ENCODE measurements at places on chromosomes 16 and 17.
A peak's percentile ranks its signal among the peaks of the same experiment; 100 is the strongest.

- DNase-seq: no peak
These were observed 23.9 kb downstream of the ABCC3 start for GRCh38 chr17:50658616-50659015.

- peak; percentile 94 for DNase-seq
These were observed at the start of gene NRN1L for GRCh38 chr16:67884684-67885083. Gene NRN1L (plus strand): TSS chr16:67884885. CDS start chr16:67884904, 19 bp downstream.

GRCh38 chr17:9860851-9861250 lies 35.1 kb downstream of the GLP2R start:
- DNase-seq: no peak

GRCh38 chr17:5958850-5959249 lies 111.3 kb upstream of the WSCD1 start:
- no peak for DNase-seq

DNA sequence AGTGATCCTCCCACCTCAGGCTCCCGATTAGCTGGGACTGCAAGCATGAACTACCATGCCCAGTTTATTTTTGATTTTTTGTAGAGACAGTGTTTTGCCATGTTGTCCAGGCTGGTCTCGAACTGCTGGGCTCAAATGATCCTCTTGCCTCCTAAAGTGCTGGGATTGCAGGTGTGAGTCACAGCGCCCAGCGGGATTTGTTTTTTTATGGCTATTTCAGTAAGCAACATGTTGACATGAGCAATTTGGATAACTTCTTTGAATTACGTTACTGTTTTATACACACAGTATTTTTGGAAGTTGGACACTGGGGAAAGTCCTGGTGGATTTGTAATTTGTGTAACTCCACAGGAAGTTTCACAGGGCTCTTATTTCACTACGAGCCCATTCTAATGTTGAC lies 18.5 kb upstream of the RHOT1 start:
- DNase-seq: no peak

DNA sequence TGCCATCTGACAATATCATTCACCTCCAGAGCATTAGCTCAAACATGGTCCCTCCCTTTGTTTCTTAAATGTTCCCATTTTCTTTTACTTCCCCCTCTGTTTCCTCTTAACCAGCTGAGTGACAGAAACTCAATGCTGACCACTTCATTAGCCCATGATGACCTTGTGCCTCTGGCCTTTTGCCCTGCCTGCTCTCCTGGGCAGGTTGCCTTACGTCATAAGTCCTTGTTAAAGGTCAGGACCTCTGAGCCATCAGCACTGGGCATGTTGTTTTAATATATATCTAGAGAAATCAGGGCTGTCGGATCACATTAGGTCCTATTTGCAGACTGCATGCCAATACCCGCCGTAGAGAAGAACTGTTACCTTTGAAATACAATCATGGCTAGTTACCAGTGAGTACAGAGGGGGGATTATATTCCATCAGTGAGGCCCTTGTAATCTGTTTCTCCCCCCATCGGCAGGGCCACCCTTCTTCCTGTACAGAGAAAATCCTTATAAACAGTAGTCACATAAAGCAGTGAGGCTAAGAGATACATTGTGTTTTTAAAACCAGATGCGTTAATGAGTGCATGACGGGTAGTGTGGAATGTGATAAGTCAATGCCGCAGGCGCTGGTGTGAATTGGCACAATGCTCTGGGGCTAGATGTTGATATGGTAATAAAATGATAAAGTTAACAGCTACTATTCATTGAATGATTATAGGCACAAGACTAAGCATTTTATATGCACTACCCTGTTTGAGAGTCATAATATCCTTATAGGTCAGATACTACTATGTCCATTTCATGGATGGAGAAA lies 94.3 kb upstream of the ZFHX3 start:
- no peak for DNase-seq

GRCh38 chr17:4597975-4598374 lies 13.6 kb downstream of the SMTNL2 start:
- DNase-seq: no peak

GRCh38 chr16:4535627-4536108 lies 2.9 kb downstream of the CDIP1 start:
- DNase-seq: no peak

GRCh38 chr17:12140685-12141084 lies 120.0 kb downstream of the MAP2K4 start:
- no peak for DNase-seq

GRCh38 chr17:77068915-77069314 lies 71.9 kb upstream of the SEC14L1 start:
- no peak for DNase-seq

- no peak for DNase-seq
These were observed 42.2 kb upstream of the GSE1 start for GRCh38 chr16:85570735-85571562.

- DNase-seq: no peak
These were observed 125.5 kb downstream of the RBFOX1 start for GRCh38 chr16:7458144-7458543.

DNA sequence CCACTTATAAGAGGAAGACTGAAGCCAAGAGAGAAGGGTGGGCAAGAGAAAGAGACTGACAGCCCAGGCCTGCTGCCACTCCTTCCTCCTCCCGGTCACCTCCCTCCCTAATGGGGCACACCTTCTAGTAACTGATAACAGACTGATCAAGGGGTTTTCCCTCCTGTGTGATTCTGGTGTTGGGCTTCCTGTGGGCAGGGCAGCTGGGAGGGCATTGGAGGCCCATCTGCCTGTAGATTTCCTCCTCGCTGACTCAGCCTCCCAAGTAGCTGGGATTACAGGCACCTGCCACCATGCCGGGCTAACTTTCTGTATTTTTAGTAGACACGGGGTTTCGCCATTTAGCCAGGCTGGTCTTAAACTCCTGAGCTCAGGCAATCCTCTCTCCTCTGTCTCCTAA lies 16.2 kb downstream of the CA4 start:
- no peak for DNase-seq

GRCh38 chr16:56300242-56300623 lies 108.9 kb downstream of the GNAO1 start:
- no peak for DNase-seq

DNA sequence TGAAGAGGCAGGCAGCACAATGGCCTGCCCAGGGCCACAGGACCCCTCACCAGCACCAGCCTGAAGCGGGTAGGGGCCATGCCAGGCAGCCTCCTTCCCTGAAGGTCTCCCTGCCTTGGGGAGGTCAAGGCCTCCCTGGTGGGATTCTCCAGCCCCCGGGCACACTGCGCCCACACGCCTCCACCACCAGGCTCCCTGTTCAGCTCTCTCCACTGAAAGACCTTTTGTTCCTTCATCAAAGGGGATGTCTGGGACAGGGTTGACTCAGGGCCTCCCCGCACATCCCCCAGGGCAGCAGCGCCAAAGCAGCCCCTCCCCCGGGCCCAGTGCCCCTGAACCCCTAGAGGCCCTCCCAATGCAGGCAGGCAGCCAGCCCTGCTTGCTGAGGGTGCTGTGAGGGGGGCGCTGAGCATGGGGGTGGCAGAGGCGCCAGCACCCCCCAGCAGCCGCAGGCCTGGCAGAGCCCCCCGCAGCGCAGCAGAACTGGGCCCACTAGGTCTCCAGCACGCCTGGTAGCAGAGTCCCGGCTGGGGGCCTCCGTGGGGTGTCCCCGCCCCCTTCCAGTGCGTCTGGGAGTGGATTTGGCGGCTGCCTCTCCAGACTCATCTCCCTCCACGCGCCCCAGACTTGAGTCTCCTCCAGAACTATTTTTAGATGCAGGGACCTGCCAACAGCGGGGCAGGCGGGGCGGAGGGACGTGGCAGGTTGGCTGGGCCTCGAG lies 13.1 kb downstream of the BCAR1 start:
- DNase-seq: no peak

GRCh38 chr17:69142175-69142802 lies 594 bp upstream of the ABCA6 start:
- DNase-seq: no peak

DNA sequence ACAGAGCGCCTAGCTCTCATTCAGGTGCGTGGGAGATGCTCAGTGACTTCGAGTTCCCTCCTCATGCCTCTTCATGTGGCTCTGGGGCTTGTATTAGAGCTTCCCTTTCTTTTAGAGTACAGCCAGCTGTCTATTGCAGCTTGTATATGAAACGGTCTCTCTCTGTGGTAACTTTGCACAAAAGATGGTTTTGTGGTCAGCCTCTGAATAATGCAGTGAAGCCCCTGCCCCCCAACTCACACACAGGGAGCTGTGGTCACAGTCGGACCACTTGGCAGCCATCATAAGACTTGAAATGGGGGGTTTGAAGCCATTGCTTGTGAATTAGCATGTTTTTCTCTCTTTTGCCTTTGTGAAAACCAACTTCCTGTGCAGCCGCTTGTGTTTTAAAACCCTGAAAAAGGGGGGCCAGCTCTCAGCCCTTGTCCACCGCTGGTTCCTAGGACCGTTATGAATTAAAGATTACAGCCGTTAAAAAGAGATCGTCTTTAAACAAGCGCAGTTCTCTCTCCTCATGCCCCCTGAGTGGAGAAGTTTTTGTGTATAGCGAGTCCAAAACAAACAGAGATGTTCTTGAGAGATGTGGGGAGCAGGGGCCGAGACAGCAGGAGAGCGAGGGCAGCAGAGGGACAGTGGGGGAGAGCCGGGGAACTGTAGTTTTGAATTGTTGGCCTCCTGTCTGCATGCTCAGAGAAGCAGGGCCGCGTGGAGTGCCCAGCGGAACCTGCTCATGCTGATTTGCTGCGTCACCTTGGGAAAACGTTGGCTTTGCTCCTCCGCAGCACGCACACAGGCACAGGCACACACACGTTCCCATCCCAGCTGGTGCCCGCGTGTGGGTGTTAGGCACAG lies 199.0 kb downstream of the MSI2 start:
- DNase-seq: no peak

GRCh38 chr17:61002316-61002736 lies 324.7 kb downstream of the BCAS3 start:
- DNase-seq: no peak

DNA sequence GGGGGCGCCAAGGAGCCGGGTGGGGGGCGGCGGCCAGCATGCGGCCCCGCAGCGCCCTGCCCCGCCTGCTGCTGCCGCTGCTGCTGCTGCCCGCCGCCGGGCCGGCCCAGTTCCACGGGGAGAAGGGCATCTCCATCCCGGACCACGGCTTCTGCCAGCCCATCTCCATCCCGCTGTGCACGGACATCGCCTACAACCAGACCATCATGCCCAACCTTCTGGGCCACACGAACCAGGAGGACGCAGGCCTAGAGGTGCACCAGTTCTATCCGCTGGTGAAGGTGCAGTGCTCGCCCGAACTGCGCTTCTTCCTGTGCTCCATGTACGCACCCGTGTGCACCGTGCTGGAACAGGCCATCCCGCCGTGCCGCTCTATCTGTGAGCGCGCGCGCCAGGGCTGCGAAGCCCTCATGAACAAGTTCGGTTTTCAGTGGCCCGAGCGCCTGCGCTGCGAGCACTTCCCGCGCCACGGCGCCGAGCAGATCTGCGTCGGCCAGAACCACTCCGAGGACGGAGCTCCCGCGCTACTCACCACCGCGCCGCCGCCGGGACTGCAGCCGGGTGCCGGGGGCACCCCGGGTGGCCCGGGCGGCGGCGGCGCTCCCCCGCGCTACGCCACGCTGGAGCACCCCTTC lies 484 bp downstream of the FZD2 start:
- DNase-seq: peak; percentile 84

- peak; percentile 4 for DNase-seq
These were observed 12.0 kb upstream of the CFDP1 start for GRCh38 chr16:75445298-75445697.

GRCh38 chr17:54974759-54975158 lies 6.2 kb downstream of the STXBP4 start:
- no peak for DNase-seq

DNA sequence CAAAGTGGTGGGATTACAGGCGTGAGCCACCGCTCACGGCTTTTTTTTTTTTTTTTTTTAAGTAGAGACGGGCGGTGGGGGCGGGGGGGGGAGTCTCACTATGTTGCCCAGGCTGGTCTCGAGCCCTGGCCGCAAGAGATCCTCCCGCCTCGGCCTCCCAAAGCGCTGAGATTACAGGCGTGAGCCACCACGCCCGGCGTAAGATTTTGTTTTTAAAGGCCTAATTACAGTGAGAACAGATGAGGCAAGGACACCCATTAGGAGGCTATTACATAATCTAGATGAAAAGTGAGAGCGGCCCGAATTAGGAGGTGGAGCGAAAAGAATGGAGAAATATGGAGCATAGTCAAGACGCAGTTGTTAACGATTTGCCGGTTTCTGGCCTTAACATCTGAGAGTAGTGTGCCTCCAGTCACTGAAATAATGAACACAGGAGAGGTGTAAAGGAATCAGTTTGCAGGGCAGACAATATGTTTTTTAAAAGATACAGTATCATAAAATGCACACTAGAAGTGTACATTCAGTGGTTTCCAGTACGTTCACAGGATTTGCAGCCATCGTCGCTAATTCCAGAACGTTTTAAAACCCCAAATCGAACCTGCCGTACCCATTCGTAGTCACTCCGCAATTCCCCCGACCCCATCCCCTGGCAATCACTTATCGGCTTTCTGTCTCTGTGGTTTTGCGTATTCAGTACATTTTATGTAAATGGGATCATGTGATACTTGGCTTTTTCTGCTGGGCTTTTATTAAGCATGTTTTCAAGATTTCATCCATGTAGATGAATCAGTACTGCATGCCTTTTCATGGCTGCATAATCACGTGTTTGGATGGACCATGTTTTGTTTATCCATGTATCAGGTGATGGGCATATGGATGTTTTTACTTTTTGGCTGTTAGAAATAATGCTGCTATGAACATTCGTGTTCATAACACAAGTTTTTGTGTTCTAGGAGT lies 1.4 kb upstream of the SLX4 start:
- DNase-seq: no peak

DNA sequence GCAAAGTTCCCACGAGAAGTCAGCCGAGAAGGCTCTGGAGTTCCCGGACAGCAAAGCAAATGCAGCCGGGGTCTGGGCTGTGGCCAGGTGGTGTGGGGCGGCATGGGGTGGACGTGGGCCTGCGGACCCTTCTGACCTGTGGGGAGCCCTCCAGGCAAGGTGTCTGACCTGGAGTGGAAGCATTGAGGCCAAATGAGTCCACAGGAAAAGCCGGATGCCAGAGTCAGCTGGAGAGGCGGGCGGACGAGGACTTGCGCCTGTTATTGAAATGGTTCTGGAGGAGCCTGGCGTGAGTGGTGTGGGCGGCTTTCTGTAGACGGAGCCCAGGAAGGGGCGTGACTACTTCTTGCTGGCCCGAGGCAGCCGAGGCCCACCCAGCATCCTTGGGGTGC lies 50.5 kb upstream of the ZNF750 start:
- DNase-seq: no peak

GRCh38 chr16:60811051-60811608 lies 1225.1 kb downstream of the CDH8 start:
- DNase-seq: no peak

Data from ecto neural progenitor cell (in vitro differentiated cells).